AG08396 (cell line): ENCODE measurements at places on chromosomes 1 and 21.

DNA sequence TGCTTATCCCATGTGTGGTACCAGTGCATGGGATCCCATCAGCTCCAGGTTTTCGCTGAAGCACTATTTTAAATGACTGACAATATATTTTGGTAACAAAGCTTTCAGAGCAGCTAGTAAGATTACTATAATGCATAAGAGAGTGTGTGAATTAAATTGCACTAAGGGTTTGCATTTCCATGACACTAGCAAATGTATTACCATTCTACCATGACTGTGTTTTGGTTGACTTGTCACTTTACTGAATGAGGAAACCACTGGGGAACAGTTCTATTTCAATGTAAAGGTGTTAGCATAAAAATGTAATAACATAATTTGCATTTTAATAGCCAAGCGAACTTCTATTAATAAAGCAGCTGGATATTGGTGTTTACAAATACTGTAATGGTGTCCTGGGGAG, 31.7 kb upstream of the ERO1B start:
- no peak for DNase-seq

DNA sequence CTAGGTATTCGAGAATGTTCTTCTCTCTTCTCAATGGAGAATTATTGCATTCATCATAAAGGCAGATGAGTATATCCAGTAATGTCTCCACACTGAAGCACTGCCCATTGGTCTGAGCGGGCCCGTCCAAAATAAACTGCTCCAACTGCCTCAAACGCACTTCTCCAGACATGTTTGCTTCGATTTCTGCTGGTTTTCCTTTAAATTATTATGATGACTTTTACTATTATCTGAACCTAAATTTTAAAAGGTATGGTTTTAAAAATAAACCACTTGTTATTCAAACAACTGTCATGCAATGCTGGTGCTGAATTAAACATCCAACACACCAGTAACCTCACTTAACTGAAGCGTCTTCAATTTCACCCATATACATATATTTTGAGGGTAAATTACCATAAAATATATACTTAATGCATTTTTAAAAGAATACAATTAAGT, 1.3 kb downstream of the CDC42BPA start:
- DNase-seq, result peak; percentile 17

- no peak for DNase-seq
These were observed 57.9 kb downstream of the FGGY start for GRCh38 chr1:59354709-59355337.

- DNase-seq, result no peak
These were observed 293.1 kb downstream of the USP25 start for GRCh38 chr21:16022921-16023320.

DNA sequence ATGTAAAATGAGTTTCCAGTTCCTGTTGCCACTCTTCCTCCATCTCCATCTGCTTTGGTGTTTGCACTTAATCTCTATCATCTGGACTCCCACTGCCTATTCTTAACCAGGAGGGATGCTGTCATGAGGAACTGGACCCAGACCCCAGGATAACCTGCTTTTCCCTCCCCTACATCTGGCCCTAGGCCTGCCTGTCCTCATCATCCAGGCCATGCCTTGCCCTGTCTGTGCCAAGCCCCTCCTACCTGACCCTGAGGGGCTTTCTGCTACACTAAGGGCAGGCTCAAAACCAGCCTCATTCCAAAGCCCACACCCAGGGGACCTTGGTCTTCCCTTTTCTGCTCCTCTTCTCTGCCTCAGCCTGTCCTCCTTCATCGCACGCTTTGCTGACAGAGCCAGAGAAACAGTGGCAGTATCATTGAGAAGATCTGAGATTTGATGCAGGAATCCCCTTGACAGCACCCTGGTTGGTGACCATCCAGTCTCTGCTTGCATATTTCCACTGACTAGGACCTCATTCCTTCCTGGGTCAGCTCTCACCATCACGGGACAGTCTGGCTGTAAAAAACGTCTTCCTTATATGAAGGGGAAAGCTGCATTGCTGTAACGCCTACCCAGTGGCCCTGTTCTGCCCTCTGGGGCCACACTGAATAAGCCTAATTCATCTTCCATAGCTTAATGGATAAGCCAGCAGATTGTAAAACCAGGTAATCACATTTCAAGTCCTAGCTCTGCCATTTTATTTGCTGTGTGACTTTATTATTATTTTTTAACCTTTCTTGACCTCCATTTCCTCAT, 38.8 kb downstream of the PLXNA2 start:
- DNase-seq, result no peak

GRCh38 chr1:112388436-112388835, 7.6 kb upstream of the CTTNBP2NL start:
- DNase-seq, result peak; percentile 8

DNA sequence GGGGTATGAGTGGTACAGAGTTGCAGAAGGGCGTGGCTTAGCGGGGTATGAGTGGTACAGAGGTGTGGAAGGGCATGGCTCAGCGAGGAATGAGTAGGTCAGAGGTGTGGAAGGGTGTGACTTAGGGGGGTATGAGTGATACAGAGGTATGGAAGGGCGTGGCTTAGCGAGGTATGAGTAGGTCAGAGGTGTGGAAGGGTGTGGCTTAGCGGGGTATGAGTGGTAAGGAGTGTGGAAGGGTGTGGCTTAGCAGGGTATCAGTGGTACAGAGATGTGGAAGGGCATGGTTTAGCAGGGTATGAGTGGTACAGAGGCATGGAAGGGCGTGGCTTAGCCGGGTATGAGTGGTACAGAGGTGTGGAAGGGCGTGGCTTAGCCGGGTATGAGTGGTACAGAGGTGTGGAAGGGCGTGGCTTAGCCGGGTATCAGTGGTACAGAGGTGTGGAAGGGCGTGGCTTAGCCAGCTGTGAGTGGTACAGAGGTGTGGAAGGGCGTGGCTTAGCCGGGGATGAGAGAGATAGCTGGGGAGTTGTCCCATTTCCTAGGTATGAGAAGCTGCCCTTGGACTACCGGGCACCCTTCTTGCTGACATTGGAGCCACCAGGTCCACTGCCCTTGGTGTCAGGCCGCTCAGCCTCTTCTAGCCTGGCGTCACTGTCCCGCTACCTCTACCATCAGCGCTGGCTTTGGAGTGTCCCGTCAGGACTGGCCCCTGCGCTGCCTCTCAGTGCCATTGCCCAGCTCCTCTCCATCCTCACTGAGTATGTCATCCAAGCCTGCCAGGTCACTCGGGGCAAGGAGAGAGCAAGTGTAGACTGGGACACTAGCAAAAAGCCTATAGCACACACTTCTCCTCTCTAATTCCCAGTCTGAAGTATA, 29.8 kb downstream of the HYI start:
- DNase-seq, result no peak

DNA sequence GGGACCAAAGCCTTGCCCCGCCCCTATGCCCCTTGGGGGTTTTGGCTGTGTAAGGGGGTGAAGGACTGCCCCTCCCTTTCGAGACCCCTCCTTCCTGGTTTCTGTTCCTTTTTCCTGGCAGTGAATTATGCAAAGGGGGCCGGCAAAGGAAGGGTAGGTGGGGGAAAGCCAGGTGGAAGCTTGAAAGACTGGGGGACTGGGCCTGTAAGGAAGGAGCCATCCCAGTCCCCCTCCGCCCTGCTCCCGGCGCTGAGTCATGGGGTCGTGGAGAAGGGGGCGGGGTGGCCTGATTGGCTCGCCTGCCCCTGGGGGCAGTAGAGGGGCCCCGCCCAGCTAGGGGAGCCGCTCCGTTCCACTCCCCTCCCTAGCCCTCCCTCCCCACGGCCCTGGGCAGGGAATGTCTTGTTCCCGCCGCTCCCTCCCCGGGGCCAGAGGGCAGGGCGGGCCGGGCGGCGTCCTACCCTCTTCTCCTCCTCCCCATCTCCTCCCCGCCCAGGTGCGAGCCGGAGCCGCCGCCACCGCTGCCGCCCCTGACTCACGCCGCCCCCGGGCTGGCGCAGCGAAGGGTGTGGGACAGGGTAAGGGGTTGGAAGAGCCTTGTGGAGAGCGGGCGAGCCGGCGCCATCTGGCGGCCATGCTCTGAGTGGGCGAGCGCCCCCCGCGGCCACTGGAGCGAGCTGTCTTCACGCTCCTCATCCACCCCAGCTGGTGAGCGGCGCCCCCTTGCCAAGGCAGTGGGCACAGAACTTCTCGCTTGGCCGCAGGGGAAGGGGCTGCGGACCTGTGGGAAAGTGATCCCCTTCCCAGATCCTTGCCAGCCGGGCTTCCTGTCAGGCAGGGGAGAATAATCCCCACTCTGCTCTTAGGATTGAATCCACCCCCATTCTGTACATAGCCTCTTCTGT, 14.7 kb downstream of the ZBTB7B start:
- peak; percentile 90 for DNase-seq

DNA sequence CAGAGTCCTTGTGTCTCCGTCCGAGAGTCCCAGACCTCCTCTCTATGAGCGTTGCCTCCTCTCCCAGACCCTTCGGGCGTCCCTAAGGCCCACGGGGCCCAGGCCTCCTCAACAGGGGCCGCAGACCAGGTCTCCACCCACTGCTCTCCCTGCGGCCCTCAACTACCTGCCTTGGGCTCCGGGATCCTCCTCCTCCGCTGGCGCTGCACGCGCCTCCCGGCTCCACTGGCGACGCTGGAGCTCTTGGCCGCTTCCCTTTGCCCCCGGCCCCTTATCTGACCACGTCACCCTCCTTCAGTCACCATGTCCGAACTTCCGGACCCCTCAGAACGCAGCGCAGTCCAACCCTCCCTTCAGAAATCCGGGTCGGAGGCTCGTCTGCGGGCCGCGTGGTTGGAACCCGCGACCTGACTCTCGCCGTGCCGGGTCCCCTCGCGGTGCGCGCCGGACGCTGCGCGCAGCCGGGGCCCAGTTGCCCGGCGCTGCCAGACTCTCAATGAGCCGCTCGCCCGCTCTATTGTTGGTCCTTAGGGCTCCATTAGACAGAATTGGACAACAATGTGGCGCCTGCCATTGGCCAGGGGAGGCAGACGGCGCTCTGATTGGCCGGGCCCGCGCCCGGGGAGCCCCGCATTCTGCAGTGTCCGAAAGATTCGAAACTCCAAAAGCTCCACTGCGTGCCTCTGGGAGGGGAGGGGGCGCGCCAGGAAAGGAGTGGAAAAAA, at the start of gene DMRTA2:
TSS of gene DMRTA2 (minus strand) at position 498 of the 724 bp plus-strand sequence. CDS start 1,907 bp downstream, outside the sequence.
- peak; percentile 59 for DNase-seq

- peak; percentile 36 for DNase-seq
These were observed 257.3 kb downstream of the CAMTA1 start for GRCh38 chr1:7042322-7043190.

DNA sequence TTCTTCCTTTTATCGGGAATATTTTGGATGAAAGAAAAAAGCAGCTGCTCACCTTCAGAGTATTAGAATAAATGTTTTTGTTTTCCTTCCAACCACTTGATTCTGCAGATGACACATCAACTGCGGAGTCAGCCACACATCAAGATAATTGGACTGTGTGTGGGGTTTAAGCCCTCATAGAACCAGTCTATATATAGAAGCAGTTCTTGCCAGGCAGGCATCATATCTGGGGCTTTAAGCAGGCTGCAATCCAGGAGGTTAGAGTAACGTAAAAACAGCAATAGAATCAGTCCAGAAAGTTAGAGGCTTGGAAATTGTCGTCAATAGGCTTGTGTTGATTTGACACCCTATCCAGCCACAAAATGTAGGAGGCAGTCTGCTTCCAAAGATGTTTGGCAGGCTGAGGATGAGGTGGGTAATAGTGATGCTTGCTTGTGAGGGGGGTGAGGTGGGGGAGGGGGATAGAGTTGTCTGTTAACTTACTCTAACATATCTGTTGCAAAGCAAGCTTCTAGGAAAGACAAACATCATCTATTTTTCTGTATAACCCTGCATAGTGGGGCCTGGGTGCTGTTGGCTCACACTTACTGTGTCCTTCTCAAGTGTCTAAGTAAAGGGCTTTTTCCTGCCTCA, 64.8 kb downstream of the PEX14 start:
- DNase-seq, result no peak
